ENCODE measurements at places on chromosomes 7 and 10.

DNA sequence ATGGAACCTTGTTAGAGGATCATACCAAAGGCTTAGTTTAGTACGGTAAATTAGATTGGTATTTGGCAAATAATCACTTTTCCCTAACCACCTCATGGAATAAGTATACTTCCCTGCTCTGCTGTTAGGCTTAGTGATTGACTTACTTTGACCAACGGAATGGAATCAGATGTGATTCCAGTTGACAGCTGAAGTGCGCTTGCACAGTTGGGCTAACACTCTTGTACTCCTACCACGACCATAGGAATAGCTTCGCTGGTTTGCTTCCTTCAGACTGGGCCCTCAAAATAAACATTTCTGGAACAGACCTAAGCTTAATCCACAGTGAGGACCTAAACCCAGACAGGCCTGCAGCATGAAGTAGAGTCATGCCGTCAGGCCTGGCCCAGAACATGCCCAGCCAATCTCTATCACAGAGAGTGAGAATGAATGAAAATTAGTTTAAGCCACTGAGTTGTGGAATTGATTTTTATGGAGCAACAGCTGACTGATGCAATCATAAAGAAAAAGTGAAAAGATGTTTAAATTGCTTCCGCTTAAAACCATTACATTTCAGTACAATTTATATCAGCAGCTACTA, 122.3 kb downstream of the DOCK4 start:
- no peak for DNase-seq

DNA sequence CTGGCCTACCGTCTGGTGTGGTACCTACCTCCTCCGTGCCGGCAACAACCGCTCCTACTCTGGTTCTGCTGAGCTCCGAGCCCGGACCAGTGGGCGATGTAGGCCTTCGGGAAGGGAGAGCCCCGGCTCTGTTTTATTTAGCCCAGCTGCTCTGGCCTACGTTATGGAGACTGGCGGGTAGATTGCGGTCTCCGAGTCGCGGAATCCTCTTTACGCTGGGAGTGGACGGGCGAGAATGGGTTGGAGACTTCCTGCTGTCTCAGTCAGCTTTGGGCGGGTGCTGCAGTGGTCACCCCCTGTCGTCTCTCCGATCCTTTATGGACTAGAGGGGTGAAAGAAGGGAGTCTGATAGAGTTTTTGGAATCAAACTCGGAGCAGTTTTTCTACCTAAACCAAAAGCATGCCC, 406 bp downstream of the CBLL1 start:
- DNase-seq, result no peak

GRCh38 chr7:104943502-104944343, 70.3 kb upstream of the KMT2E start:
- peak; percentile 85 for DNase-seq

- peak; percentile 44 for DNase-seq
Observed at GRCh38 chr10:60964257-60965235, 20.6 kb upstream of the RHOBTB1 start.

- no peak for DNase-seq
Observed at GRCh38 chr10:118590334-118590733, 5.1 kb downstream of the PRLHR start.

DNA sequence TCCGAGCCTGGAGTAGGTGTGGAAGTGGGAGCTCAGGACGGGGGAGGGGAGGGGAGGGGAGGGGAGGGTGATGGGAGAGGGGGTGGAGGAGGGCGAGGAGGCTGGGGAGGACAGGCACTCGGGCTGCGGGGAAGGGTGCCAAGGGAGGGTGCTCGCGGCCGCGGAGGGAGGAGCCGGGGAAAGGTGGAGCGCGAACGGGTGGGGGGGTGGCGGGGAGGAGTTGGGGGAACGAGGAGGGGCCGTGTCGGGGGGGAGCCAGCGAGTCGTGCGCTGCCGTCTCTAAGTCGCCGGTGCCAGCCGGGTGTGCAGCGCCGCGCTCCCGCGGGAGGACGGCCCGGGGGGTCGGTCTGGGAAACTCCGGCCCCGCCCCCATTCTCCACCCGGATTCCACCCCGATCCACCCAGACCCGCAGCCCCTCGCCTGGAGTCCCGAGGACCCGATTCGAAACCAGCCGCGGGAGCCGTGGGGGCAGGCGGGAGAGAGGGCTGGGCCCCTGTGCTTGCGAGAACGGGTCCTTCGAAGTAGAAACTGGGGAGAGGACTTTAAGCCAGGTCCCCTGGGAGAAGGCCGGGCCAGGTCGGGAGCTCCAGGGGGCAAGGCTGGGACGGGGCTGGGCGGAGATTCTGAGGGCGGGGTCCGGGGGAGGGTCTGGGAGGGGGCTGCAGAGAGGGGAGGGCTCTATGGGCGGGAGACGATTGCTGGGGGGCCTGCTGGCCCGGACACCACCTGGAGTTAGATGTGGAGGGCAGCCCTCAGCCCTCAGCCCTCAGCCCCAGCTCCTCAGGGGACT, at the start of gene ZNF467:
Gene ZNF467, minus strand, starts transcription at position 143 of the 791 bp plus-strand sequence. CDS start 2,556 bp downstream, outside the sequence.
- no peak for DNase-seq

- no peak for DNase-seq
Observed at GRCh38 chr10:133124357-133125211, 35.4 kb upstream of the KNDC1 start.

- DNase-seq, result no peak
Observed at GRCh38 chr7:41028580-41028979, 674.3 kb downstream of the INHBA start.

DNA sequence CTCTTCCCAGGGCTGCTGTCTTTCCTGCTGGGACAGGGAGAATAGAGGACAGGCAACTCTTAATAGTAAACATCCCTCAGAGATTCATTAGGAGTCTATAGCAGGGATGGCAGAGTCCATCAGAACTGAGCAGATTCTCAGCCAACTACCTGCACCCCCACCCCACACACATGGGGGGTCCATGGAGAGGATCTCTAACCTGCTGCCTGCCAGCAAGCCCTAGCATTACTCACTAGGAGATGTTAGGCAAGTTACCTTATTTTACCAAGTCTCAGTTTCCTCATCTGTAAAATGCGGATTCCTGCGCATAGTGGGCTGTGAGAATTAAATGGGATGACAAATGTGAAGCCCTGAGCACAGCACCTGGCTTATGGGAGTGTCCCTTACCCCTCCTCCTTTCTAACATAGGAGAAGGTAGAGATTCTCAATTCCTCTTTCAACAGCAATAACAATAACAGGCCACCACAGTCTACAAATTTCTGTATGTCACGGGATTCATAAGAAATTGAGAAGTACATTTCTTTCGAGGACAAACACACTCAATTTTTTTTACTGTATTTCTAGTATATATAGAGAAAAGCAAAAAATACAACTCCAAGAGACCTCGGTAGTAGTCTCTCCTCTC, 23.8 kb upstream of the WDR11 start:
- DNase-seq, result no peak

- peak; percentile 76 for DNase-seq
Observed at GRCh38 chr7:97027427-97028234, 3.0 kb upstream of the DLX5 start.
